ENCODE measurements at places on chromosomes 13 and 19. TPM values are rescaled to one million over a fixed set of nuclear protein-coding genes. Genes with fewer than 3 reads are reported as not detected.

GRCh38 chr19:3873151-3873550 lies 4.3 kb upstream of the ZFR2 start:
- no peak for DNase-seq

- DNase-seq, result no peak
Measured at GRCh38 chr13:51324714-51325420, 14.6 kb upstream of the SERPINE3 start.

The ZNF14 gene
- 2.5 TPM for total RNA-seq

The ZNF30 gene
- total RNA-seq, result 1.8 TPM

DNA sequence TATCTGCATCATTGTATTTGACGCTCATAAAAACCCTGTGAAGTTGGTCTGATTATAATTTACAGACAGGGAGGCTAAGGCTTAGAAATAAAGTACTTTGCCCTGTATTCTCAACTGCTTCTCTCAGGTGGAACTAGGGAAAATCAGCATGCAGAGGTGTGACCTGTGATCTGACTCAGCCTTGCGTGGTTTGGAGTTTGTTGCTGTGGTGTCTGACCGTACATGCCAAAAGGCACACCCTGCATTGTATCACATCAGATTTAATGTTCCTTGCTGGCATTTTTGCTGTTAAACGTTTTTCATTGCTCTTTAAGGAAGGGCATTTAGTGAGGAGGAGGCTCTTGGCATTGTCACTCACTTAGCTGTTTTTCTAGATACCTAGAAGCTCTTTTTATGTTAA lies 58.8 kb upstream of the C1QTNF9B start:
- DNase-seq, result no peak

- DNase-seq, result no peak
Measured at GRCh38 chr13:75812751-75813181, 176.6 kb downstream of the LMO7 start.

The CSNK1A1L gene
- not detected for total RNA-seq

DNA sequence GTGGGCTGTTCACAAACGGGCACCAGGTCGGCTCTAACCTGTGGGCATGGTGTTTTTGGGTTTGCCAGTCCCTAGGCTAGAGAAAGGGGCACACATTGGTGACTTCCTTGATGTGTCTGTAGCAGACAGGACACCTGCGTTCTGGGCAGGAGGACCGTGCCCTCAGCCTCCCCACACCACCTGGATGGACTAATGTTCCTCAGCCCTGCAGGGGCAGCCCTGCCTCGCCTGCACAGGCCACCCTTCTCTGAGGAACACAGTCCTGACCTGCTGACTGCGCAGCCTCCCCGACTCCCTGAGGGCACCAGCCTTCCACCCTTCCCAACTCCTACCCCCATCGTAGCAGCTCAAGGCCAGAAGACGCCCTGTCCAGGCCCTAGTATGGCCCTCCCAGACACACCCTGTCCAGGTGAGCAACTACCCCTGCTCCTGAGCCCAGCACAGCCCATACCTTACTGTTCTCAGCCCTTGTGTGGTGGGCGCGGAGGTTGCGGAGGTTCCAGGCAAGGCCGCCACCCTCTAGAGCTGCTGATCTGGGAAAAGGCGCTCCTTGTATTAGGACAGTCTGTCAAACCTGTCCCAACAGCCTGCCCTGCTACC lies 55.7 kb downstream of the GGACT start:
- DNase-seq, result peak; percentile 21

The POLR1D gene
- 110 TPM for total RNA-seq

The NKPD1 gene
- total RNA-seq, result not detected

- no peak for DNase-seq
Measured at GRCh38 chr13:38564256-38565150, 122.4 kb upstream of the FREM2 start.

DNA sequence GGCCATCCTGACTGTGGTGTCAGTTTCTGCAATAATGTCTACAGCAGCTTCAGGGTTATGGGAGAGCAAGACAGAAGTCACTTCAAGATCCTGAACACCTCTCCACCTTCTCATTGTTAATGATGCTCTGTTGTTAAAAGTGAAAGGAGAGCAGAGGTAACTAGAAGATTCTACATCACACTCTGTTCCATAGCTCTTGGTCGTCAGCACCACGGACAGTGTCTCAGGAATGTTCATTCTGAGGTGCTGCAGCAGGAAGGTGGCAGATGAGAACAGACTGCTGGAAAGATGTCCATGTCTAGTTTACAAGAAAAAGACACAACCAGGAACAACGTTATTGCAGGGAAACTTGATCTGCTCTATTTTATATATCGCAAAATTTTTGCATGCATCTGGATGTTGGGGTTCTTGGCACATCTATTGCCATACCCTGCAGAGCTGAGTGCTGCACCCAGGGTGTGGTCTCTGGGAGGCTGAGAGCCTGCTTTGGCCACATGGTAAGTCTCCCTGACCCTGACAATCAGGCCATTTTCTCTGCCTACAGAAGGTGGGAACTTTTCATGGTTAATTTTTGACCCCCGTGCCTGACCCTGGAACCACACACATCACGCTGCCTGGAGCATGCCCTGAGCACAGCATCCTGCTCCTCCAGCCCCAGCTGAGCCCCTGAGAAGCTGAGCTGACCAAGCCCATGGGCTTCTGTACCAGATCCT lies 12.7 kb downstream of the CEACAM21 start:
- DNase-seq, result no peak

- peak; percentile 77 for DNase-seq
Measured at GRCh38 chr19:16442386-16443276, 29.1 kb downstream of the EPS15L1 start.

The ZNF345 gene
- total RNA-seq, result 2.0 TPM
